Activated T-cell treated with anti-CD3 and anti-CD28 coated beads for 24 hours (primary cell): ENCODE measurements at places on chromosomes 12 and 14.
A peak's percentile ranks its signal among the peaks of the same experiment; 100 is the strongest.

DNA sequence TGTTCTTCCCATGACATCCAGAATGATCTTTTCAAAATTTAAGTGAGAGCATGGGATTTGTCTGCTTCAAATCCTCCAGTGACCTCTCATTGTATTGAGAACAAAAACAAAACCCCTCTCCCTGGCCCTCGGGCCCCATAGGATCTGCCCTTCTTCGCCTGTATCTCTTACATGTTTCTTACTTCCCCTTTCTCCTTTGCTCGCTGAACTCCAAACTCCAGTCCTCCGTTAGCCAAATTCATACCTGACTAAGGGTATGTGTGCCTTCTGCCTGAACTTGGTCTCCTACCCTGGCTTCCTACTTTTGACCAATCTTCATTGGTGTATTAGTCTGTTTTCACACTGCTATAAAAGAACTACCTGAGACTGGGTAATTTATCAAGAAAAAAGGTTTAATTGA lies 13.2 kb upstream of the TSPAN11 start:
- DNase-seq, result no peak

DNA sequence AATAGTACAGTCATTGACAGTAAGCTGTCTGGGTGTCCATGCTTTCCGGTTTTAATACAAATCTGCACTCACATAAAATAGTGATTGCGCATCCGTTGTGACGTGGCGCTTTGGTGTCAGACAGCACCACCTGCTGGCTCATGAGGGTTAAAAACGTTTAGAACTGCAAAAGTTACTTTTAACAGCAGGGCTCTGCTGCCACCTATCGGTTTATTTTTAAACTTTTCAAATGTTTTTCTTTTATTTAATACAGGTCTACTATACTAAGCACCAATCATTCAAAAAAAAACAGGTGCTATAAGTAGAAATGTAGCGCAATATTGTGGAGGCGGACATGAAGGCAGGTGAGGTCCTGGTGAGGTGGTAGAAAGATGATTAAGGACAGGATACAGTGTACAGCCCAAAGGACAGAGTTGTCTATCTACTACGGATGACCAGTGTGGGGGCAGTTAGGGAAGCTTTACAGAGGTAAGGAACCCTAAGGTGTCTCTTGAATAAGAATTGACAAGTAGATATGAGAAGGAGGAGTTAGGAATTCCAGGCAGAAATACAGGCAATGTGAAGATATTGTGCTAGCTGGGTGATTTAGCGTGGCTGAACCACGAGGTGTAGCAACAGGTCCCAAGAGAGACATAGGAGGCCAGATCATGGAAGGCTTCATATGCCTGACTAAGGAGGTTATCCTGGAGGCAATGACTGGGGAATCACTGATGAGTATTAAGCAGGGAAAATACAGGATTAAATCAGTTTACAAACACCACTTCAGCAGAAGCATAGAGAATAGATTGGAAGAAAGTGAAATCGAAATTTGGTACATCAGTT lies 91.5 kb upstream of the PRB2 start:
- DNase-seq, result peak; percentile 75

DNA sequence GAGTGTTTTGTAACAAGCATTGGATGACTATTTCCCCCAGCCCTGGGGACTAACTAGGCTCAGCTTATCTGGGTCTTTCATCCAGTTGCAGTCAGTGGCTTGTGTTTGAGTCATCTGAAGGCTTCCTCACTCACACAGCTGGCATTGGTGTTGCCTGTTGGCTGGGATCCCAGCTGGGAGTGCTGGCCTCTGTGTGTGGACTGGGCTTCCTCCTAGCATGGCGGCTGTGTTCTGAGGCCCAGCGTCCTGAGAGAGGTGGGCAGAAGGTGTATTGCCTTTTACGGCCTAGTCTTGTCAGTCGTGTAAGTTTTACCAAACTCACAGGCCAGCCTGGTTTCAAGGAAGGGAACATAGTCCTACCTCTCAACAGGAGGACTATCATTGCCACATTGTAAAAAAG lies 28.3 kb upstream of the PPP2R5C start:
- no peak for DNase-seq

GRCh38 chr14:102736956-102737355 lies 40.3 kb upstream of the TRAF3 start:
- no peak for DNase-seq

DNA sequence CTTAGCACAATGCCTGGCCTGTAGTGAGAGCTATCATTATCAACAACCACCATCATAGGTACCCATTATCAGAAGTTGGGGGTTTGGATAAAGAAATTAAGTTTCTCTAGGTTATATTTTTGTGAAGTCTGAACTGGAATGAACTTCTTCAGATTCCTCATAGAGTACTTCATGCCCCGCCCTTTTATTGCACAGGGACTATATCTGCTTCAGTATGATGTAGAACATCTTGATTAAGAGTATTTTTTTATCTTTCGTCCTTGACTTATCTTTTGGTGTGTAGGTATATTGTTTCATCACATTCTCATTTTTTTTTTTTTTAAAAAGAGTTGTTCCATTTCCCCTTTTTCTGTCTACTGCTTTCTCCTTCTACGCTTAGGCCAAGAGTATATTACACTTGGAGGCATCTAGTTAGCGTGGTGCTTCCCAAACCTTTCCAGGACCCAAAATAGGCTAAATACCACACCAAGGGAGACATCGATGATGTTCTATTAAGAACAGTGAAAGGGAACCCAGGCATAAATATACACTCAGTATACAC lies 467.5 kb downstream of the ZFP36L1 start:
- DNase-seq, result no peak

- DNase-seq, result no peak
These were observed 116.4 kb downstream of the NTF3 start for GRCh38 chr12:5548152-5548943.

DNA sequence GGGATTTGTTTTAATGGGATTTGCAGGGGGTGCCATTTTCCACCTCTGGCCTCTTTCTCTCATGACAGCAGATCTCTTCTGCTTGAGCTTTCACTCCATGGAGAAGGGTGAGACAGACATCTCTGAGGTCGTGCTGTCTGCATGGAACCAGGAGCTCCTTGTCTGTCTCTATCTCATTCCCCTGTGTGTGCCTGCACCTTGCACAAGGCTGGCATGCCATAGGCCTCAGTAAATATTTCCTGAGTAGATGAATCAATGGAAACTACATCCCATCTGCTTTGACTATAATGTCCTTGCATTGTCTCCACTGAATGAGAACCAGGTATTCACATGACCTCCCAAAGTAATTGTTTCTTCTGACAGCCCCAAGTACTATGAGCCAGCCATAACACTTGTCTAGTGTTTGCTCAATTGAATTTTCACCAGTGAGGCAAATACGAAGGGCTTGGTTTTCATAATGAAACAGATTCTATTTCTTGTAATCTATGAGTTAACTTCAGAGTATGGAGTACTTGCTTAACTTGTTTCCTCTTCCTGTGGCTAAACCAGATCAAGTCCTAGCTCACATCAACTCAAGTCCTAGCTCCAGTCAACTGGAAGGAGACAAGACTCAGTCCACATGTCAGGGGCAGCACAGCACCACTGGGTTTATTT lies 32.3 kb downstream of the KCNK13 start:
- DNase-seq, result no peak

- DNase-seq, result no peak
These were observed 356.9 kb upstream of the LMO3 start for GRCh38 chr12:16962889-16963288.

- no peak for DNase-seq
These were observed 455.0 kb upstream of the TMEM132C start for GRCh38 chr12:127811988-127812387.

- no peak for DNase-seq
These were observed 49.0 kb upstream of the SLC8A3 start for GRCh38 chr14:70237710-70238109.

DNA sequence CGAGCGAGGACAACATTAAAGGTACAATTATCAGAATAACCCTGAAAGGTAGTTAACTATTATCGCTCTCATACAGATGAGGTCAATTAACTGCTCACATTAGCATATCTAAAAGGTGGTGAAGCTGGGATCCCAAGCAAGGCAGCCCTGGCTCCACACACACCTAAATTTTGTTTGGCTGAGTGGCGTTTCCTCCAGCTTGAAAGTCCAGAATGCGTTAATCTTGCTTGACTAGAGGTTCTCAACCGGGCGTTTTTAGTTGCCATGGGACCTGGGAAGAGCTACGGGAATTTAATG lies 531 bp downstream of the DLGAP5 start:
- no peak for DNase-seq

DNA sequence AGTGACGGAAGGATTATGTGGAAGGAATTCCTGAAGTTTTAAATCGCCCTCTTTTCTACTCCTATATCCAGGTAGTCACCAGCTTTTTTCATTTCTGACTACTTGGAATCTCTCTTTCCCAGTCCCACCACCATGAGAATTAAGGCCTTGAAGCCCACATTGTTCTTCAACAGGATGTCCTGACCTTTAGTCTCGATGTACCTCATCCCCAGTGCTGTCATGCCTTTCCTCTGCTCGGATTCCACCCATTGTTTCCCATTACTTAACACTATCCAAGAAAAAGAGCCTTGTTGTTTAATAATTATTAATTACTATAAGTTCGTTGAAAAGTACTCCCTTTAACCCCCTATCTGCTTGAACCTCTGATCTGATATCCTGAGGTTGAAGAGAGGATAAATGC lies 44.0 kb upstream of the NAV3 start:
- no peak for DNase-seq

DNA sequence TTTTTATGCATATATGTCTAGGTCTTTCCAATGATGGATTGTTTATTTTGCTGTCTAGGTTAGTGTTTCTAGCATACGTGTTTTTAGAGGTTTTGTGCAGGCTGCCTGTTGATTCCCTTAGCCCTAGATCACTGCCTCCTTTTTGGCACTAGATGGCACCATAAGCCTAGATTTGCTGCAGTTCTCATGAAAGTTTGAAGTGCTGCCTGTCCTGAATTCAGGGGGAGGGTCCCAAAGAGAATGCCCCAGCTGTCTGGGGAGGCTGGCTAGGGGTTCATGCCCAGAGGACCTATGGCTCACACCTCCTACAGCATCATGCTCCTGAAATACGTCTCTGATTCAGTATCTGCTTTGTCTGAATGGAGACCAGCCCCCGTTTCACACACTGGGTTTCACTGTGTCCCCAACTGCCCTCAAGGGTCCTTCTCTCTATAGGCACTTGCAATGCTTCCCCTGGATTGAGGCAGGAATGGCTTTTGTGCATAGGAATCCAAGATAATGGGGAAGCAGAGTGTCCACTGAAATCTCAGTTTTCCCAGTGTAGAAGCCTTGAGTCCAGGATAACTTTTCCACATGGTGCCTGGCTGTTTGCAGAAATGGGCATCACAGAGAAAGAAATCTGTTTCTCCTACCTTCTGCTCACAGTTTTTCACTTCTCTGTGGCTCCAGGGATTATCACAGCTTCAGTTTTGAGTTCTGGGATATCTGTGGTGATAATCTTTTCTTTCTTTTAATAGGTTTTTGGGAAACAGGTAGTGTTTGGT lies 14.2 kb upstream of the TXNRD1 start:
- DNase-seq, result peak; percentile 35

DNA sequence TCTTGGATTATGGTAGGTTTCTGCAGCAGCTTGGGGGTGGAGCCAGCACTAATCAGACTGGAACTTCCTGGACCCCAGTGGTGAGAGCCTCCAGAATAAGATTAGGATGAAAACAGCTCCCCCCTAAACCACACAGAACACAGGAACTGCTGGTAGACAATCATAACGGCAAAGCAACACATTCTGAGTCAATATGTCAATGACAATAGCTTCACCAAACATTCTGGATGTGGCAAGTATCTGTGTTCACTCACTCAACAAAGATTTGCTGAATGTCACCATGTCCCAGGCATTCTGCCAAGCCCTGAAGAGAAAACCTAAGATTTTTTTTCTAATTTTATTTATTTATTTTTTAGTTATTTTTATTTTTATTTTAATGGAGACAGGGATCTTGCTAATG lies 65.2 kb downstream of the LRRC74A start:
- no peak for DNase-seq

GRCh38 chr12:132545164-132545953 lies 55.4 kb downstream of the FBRSL1 start:
- no peak for DNase-seq

GRCh38 chr12:95836630-95837239 lies 22.0 kb upstream of the SNRPF start:
- DNase-seq, result no peak

DNA sequence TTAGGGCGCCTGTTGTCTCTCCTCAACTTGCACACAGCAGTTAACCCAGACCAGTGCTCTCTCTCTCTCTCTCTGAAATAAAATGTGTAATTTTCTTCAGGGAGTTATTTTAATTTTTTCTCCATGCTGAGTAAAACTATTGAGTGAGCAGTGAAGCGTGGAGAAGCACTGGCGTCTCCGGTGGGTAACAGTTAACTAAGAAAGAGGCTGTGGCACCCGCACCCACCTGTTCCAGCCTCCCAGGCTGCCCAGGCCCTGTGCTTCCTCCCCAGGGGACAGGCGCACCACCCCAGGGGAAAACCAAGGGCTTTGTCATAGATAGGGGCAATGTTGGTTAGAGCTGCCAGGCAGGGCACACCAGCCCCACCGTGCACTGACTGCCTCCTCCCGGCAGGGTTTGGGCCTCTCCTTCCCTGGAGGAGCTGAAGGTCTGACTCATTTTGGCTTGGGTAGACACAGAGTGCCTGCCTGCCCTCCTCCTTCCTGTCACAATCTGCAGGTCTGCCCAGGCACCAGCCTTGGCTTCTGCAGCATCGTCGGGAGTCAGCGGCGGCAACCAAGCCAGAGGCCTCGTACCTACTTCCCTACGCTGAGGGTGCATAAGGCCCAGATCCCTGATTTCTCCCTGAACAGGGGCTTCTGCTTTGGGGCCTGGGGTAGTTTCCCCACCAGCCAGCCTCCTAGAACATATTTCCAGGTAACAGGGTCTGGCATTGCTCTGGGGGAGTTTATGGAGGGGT lies 3.9 kb downstream of the HOXC5 start:
- no peak for DNase-seq

DNA sequence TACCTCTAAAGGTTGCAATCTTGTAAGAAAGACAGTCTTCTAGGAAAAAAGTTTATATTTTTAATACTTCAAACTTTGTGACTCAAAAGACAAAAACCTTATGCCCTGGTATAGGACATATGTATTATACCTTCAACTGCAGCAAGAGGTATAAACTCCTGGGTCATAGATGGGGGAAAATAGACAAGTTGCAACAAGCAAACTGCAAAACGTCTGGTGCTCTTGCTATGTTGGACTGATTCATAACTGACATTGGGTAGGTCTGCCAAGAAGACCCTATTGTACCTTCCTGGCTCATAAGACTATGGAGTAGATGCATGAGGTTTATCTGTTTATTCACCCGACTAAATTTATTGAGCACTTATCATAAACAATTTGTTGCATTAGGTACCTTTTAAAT lies 40.9 kb downstream of the BEST3 start:
- DNase-seq, result no peak

DNA sequence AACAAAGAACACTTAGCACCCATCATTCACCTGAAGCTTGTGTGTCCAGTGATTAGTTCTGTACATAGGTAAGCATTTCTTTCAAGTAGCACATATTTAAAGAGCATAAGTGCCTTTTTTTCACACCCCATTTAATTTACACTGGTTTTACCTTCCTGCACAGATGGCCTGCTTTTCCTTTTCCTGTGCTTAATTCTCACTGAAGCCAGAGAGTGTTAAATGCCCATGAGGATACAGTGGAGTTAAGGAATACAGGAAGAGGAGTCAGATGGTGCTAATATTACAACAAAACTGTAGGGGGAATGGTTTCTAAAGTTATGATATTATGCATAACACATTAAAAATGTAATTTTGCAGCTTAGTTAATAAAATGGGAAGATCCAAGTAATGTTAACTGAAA lies 31.0 kb upstream of the SLC38A1 start:
- no peak for DNase-seq

GRCh38 chr14:94004015-94004414 lies 6.9 kb downstream of the CCDC197 start:
- DNase-seq, result no peak

GRCh38 chr14:55891692-55892091 lies 226.5 kb upstream of the PELI2 start:
- no peak for DNase-seq

GRCh38 chr12:54262403-54262925 lies 17.5 kb downstream of the CBX5 start:
- DNase-seq, result no peak
